ENCODE measurements at places on chromosomes 11 and 22.

GRCh38 chr11:33689085-33689484 is 11.5 kb downstream of the C11orf91 start:
- DNase-seq: peak; percentile 79

DNA sequence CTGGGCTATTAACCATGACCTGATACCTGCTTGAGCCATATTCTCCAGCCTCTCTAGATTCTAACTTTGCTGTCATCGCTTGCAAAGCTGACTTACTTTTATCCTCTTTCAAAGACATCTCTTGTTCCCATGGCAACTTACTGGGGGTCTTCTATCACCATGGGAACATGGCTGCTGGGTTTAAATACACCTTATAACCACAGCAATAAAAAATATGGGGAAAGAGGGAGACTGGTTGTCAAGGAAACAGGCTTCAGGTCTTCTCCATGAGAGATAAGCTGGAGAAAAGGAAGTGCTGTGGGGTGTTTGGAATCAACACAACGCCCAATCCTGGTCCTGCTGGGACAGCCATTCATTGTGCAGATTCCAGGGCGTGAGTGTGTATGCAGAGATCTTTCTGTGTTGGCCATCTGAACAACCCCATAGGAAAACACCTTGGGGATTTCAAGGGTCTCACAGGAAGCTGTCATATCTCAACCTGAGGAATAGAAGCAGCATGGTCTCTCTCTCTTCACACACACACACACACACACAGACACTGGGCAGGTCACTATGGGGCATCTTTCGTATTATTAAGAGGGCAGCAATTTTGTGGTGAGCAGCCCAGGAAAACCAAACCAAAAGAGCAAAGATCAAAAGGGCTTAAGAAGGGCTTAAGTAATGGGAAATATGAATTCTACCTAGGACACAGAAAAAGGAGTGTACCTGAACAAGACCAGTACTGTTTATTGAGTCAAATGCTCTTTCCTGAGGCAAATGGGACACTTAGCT is 344.7 kb upstream of the NCAM1 start:
- DNase-seq: no peak

- DNase-seq: no peak
Observed at GRCh38 chr11:64114231-64114630, 51.7 kb downstream of the MACROD1 start.

DNA sequence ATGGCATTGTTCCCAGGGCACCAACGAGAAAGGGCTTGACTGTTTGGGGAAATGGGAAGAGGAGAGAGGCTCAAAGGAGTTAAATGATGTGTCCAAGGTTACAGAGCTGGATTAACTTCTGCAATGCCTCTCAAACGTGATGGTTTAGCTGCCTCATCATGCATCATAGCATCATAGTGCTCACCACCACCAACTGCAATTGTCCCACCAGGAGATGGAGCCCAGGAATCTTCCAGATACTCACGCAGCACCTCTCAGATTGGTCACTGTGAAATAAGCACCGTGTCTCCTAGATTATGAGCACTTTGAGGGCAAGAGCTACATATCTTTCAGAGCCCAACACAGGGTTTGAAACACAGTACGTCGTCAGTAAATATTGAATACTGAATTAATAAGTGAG is 69.2 kb downstream of the PRSS23 start:
- DNase-seq: peak; percentile 20

GRCh38 chr11:107590460-107591377 is at the start of gene ELMOD1:
ELMOD1 (plus strand) TSS chr11:107591147; CDS start chr11:107618190, 27,043 bp downstream.
- peak; percentile 54 for DNase-seq

Data from fibroblast of skin of back (primary cell).